ENCODE measurements at places on chromosomes 1 and 21.
A peak's percentile ranks its signal among the peaks of the same experiment; 100 is the strongest.

DNA sequence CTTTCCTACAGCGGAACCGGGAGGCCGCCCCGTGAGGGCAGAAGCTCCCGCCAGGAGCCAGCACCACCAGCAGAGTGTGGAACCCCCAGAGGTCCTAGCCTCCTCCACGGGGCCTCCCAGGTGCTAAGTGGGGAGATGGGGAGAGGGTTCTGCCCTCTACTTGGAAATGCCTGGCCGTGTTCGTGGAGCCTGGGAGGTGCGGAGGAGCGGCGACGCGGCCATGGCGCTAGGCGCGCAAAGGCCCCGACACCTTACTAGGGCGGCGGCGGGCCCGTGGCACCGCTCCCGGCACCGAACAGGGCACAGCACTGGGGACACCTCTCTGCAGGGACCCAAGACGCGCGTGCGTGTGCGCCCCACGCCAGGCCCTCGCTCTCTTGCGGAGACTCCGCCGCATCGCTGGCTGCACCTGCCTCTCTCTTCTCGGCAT, 1.3 kb upstream of the CACNA1E start:
- DNase-seq = no peak

DNA sequence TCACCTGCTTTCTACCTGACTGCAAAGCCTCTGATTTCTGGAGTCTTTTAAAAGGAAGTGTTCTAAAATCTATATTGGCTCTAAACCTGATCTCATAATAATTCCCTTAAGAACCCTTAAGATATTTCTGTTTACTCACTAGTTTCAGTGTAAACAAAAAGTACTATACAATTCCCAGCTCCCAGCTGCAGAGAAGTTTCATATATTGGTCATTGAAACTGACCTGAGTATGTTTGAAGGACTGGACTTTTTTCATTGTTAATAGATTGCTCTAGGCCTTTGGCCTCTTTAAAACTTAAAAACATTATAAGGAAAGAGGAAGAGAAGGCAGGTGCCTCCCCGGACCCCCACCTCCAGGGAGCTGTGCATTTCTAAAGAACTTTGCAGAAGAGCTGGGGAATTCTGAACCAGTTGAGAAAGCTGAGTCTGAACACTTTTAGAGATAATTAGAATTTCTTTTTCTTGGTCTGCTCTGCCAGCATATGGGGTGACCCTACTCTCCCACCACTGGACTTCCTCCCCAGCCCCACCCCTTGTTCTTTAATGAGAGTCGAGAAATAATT, 23.7 kb downstream of the CLIC6 start:
- DNase-seq = no peak

DNA sequence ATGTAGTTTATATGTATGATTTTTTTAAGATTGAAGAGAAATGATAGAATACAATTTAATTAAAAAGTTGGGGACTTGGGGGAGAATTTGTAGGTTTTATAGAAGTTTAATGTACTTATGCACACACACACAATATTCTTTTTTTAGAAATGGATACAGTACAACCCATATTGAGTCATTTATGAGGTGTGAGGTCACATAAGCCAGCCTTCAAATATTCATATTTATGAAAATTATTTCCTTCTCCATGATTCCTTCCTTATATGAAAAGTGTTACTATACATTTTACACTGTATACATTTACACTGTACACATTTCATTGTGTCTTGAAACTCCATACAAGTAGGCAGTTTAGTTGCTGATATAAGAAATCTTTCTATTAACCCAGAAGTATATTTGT, 96.2 kb upstream of the CHODL start:
- no peak for DNase-seq

- DNase-seq = no peak
Measured at GRCh38 chr21:35965699-35966098, 94.6 kb downstream of the SETD4 start.

DNA sequence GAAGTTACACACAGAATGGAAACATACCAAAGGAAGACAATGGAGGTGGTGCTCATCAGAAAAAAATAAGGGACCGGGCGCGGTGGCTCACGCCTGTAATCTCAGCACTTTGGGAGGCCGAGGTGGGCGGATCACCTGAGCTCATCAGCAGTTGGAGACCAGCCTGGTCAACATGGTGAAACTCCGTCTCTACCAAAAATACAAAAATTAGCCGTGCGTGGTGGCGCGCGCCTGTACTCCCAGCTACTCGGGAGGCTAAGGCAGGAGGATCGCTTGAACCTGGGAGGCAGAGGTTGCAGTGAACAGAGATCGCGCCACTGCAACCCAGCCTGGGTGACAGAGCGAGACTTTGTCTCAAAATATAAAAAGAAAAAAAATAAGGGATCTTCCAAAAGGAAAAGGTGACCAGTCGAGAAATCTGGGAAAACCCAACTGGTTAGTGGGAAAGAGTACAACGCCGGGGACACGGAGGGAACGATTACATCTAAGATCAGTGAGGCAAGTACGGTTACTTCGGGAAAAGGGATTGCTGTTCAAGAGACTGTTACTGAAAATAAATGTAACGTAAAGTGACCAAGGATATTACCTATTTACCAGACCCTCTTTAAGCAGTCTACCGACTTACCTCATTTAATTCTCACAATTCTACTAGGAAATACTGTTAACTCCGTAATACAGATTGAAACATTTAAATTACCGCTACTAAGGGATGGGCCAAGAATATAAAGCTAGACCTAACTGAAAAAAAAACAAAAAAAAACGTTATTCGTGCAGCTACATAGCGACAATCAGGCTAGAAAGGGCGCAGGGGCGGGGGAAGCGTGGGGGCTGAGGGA, 822 bp downstream of the CCT3 start:
- DNase-seq = no peak

DNA sequence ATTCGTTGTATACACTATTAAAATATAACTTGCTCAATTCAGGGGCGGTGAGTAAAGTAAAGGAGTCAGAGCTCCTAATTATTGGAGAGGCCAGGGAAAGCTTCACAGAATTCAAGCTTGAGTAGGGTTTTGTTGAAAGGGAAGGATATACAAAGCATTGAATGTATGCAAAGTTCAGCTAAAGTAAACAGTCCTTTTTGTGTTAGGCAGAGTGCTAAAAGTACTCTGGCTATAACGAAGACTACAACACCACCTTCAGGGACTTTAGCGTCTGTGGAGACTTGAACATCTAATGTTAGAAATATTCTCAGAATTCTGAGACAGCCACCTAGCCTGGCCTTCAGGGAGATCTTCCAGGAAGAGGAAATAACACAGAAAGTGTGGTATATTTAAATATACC, 1.1 kb downstream of the FALEC start:
- DNase-seq = peak; percentile 62
